CD4-positive, alpha-beta T cell treated with Interferon alpha-2 for 1 hour (primary cell): ENCODE measurements at places on chromosomes 1 and 21.

GRCh38 chr1:201530741-201531531 is 8.0 kb upstream of the NAV1 start:
- DNase-seq: peak; percentile 26

DNA sequence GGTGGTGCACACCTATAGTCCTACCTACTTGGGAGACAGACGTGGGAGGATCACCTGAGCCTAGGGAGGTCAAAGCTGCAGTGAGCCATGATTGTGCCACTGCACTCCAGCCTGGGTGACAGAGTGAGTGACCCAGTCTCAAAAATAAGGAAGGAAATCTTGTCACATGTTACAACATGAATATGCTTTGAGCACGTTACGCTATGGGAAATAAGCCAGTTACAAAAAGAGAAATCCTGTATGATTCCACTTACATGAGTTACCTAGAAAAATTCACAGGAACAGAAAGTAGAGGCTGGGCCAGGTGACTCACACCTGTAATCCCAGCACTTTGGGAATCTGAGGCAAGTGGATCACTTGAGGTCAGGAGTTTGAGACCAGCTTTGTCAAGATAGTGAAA is 6.7 kb upstream of the PADI6 start:
- DNase-seq: peak; percentile 8

DNA sequence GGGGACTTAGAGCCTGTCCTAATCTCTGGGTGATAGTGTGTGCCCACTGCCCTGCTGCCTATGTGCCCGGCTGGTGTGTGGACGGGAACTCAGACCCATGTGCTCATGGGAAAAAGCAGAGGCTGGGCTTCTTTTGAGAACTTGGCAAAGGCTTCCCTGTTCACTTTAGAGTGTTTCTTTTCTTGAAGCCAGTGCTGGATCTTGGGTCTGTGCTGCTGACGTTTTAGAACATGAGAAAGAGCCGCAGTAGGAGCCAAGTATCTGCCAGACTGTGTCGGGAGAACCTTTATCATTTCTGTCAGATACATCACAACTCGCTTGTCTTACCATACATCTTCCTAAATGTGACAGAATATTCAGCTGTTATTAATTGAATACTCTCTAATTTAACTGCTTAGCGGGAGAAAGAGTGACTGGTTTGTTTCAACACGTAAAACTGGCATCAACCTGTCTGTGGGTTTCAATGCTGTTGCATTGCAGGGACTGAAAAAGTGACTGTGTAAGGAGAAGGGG is 195.2 kb downstream of the PBX1 start:
- DNase-seq: no peak

GRCh38 chr1:19676438-19676922 is 11.8 kb downstream of the HTR6 start:
- no peak for DNase-seq

GRCh38 chr1:235012436-235013210 is 116.0 kb downstream of the TOMM20 start:
- no peak for DNase-seq

DNA sequence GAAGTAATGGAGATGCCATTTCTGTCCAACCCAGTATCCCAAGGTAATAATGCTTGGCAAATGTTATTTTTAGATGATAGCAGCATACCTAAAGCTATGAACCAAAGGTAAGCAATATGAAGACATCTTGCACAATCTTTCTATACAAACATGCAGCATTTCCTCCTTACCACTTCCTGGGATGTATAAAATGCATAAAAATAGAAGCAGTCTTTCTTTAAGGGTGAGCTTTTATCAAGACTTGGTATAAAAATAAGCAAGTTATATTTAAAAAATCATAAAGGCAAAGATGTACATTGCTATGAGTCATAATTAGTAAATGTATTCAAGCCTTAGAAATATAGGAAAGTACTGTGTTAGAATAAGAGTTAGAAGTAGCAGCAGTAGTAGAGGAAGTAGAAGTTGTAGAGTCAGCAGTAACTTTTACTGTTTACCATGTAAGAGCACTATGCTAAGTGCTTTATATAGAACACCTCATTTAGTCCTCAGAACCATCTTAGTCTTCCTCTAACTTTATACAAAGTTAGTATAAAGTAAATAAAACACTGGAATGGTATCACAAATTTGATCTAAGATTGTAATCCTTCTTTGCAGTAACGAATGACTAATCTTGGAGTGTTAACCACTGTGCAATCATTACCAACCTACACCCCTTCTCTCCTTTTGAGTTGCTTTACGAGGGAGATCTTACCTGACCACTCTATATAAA is 371.3 kb downstream of the VAV3 start:
- no peak for DNase-seq

DNA sequence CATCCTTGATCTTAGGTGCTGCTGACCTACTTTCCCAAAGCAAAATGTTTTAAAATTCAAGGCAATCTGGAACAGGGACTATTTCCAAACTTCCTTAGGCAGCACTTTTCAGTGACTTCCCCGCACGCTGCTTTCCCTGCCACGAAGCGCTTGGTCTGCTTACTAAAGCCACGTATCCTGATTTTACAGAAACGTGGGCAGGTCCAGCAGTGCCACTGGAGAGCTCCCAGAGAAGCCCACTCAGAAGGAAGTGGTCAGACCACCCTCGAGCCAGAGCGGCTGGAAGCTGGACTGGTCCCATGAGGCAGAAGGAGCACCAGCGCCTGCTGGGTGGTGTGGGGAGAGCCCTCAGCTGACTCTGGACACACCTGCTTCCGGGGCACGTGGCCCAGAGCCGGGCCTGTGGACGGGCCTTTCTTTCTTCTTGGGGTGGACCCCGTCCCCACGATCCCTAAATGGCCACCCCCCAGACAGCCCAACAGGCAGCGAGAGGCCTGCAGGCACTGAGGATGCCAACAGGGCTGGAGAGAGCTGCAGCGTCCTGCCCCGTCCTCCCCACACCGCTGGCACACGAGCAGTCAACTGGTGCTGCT is 23.2 kb downstream of the PTTG1IP start:
- no peak for DNase-seq
